Activated T-helper 17 cell treated with anti-CD3 and anti-CD28 coated beads, Interleukin-2, amount 50 U/mL, for 72 hours (primary cell): ENCODE measurements at places on chromosomes 16 and 17. TPM values are rescaled to one million over a fixed set of nuclear protein-coding genes. Genes with fewer than 3 reads are reported as not detected.

FAM234A gene
- total RNA-seq = 4.0 TPM

TOX3 gene
- not detected for total RNA-seq

KRTAP3-1 gene
- total RNA-seq = not detected

ZG16 gene
- total RNA-seq = not detected

SLC52A1 gene
- total RNA-seq = 0.26 TPM

EIF1 gene
- 935 TPM for total RNA-seq

DNA sequence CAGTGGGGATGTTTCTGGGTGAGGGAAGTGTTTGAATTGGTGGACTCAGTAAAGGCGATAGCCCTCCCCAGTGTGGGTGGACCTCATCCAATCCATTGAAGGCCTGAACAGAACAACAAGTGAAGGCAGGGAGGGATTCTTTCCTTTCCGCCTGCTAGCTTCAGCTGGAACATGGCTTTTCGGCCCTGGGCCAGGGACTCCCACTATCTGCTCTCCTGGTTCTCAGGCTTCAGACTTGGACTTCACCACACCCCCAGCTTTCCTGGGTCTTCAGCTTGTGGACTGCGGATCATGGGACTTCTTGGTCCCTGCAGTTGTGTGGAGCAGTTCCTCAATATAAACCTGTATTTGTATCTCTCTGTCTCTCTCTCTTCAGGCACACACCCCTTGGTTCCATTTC is 77.9 kb downstream of the SNX29 start:
- no peak for ATAC-seq

DNA sequence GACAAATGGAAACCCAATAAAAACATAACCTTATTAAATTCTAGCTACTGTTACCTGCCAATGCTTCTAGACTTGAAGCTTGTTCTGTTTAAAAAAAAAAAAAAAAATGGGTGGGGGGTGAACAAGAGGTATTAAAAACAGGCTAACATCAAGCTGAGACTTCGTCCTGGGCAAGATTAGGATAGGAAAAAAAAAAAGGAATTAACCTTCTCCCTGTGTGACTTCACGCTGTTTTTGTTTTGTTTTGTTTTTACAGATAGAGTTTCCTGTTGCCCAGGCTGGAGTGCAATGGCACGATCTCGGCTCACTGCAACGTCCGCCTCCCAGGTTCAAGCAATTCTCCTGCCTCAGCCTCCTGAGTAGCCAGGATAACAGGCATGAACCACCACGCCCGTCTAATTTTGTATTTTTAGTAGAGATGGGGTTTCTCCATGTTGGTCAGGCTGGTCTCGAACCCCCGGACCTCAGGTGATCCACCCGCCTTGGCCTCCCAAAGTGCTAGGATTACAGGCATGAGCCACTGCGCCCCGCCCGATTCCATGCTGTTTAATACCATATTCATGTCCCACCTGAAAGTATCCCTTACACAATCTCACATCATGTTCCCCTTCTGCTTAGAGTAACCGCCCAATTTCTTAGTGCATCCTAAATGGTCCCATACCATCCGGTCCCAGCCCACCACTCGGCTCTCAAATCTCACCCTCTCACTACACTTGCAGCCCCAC is 2.2 kb downstream of the USP31 start:
- no peak for ATAC-seq

DNA sequence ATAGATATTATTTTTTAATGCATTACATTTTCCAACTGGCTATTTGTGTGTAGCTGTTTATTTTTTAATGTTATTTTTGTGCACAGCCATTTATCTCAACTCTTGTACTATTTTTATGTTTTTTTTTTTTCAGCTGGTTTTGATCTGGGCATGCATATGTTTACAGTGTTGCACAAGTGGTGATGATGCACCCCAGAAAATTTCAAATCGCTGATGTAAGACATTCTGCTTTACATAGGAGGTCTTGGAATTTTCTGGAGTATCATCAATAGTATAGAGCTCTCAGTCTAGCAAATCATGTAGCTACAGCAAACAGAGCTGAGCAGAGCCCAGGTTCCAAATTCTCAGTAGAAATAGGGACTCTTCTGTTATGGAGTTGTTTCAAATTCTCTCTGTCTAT is 30.2 kb downstream of the CACNG5 start:
- ATAC-seq = no peak

DNA sequence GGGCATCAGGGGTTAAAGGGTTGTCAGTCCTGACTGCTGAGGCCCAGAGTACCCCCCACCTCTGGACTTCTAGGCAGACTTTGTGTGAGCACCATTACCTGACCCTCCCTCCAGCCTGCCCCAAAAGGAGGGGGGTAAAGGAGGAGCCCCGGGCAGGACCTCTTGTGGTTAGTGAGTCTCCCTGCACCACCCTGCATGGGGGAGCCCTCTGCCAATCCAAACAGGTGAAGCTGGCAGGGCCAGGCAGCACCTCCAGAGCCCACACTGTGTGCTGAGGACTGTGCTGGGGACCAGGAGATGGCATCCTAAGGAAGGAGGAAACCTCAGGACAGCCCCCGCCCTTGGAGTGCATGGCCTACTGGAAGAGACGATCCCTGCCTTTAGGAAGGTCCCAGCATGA is 2.6 kb upstream of the KRT14 start:
- no peak for ATAC-seq

DNA sequence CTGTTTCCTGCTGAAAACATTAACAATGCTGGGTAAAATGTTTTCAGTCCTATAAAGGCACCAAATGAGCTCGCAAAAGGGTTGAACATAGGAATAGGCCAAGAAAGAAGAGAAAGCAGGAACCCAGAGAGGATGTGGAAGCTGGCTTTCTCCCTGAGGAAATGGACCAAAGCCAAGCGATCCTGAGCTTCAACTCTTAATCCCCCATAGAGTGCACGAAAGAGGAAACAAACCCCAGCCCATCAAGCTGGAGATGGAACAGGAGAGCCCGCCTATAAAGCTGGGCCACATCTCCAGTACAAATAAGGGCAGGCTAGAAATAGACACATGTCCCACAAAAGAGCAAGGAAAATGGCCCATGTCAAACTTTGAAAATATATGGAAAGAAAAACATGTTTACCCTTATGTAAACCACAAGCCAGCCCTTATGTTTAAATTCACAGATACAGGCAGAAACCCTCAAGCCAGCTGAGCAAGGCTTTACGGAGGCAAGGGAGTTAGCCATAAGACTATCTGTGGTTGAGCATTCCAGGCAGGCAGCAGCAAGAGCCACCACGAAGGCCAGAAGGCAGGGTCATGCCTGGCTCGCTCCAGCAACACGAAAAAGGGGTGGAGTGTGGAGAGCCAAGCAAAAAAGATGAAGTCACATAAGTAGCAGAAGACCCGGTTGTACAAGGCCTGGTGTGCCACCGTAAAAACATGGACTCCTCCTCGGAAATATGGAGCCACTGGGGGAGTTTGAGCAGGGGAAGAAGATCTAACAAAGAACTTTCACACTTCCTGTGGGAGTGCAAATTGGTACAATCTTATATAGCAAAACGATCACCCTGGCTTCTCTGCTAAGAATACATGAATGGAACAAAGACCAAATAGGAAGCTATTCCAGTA is 27.8 kb downstream of the COPRS start:
- no peak for ATAC-seq

DNA sequence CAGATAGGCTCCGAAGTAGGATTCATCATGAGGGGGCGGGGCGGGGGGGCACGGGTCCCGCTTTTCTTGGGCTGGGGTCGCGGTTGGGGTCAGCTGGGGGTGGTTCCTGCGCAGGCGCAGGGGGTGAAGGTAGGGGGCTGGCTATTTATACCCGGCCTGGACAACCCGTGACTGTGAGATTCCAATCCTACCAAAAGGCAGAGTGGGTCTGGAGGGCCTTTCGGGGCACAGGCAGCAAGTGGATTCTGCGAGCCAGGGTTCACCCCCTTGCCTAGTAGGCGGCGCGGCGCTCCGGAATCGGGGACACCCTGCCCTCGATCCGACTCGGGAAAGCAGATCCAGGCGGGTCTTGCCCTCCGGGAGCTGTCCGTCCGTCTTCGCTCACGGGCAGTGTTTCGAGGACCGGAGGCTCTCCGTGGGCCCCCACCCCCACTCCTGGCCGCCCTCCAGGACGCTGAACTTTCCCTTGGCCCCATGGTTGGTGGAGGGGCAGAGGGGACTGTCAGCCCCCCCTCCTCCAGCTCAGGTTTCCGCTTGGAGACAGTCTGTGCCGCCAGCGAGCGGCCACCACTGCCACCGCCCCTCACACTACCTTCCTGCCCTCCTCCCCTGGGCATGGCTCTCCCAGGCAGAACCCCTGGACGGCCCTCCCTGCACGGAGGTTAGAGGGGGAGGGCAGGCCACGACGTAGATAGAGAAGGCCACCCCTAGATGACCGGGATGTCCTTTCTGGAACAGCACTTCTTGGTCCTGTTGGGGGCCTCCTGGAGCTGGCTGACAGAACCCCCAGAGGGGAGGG is 634 bp downstream of the SLC2A4 start:
- no peak for ATAC-seq

- ATAC-seq = no peak
Measured at GRCh38 chr16:54484700-54485099, 198.1 kb upstream of the IRX3 start.

- ATAC-seq = no peak
Measured at GRCh38 chr16:3661311-3661710, 6.8 kb downstream of the DNASE1 start.

DNA sequence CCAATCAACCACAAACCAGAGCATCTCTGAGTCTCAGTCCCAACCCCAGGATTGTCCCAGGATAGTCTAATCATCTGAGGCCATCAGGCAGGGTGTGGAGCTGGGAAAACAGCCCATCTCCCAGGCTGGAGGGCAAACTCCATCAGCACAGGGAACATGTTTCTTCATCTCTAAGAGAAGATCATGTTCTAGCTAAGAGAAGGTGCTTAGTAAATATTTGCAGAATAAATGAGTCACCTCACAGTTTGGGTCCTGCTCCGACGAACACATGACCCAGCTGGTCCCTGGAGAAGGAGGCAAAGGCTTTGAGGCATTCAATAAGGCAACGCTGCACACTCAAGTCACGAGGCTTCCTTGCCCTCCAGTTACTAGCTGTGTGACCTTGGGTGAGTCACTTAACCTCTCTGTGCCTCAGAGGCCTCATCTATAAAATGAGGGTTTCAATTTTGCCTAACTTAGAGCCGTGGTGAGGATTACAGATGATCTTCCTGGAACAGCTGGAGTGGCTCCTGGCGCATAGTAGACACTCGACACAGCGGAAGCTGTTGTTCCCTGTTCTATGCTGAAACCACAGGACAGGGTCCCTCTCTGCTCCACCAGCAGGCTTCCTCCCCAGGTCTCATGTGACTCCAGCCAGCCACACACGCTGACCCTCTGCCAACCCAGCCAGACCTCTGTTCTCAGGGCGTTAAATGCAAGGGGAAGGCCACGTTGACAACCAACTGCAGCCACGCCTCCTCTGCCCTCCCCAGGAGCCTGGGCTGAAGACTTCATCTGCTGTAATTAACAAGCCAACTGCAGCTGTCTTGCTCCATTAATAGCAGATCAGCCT is 10.3 kb upstream of the RPL38 start:
- ATAC-seq = peak; percentile 55

GRCh38 chr16:88634141-88634993 is 4.0 kb upstream of the IL17C start:
- peak; percentile 61 for ATAC-seq

DNA sequence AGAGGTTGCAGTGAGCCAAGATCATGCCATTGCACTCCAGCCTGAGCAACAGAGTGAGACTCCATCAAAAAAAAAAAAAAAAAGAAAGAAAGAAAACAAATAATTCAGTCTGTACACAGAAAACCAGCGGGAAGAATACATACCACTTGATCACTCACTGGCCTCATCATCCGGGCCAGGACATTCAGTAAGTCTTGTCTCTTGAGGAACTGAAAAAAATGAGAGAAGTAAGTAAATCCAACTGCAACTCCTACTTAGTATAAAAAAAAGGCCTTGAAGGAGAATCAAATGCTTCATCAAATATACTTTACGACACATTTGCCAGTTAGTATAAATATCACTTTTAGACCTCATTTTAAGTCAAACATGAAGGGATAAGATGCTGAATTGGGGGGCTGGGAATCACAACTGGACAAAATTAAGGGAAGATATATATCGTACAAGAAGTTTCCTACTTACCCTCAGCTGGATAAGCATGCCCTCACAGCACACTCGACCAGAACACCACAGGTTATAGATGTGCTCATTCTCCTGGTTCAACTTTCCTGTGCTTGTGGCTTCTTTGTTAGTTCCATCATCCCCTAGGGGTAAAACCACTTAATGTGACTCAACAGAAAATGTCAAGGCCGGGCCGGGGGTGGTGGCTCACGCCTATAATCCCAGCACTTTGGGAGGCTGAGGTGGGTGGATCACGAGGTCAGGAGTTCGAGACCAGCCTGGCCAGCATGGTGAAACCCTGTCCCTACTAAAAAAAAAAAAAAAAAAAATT is 12.4 kb downstream of the CCDC47 start:
- peak; percentile 76 for ATAC-seq

- no peak for ATAC-seq
Measured at GRCh38 chr17:61568219-61569072, 22.6 kb downstream of the NACA2 start.

- ATAC-seq = no peak
Measured at GRCh38 chr16:12348733-12349704, 372.5 kb downstream of the SNX29 start.

DNA sequence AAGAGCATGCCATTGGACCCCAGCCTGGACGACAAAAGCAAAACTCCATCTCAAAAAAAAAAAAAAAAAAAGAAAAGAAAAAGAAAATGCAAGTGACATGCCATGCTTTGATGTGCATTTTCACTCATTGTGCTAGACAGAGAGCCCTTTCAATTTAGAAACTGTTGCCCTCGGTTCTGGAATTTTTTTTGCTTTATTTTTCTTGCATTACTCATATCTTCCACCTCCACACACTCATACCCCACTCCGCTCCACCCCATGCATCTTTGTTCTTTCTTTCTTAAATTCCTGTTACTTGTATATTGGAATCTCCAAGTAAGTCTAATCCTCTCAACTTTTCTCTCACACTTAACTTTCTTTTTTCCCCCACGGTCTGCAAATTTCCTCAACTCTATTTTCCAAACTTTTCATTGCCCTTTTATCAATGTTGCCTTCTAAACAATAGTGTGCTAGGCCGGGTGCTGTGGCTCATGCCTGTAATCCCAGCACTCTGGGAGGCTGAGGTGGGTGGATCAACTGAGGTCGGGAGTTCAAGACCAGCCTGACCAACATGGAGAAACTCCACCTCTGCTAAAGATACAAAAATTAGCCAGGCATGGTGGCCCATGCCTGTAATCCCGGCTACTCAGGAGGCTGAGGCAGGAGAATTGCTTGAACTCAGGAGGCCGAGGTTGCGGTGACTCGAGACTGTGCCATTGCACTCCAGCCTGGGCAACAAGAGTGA is 16.8 kb upstream of the SUZ12 start:
- peak; percentile 92 for ATAC-seq

GRCh38 chr17:81021531-81022343 is 13.2 kb upstream of the BAIAP2 start:
- ATAC-seq = no peak

- ATAC-seq = no peak
Measured at GRCh38 chr17:17024778-17025300, 17.4 kb upstream of the MPRIP start.

GRCh38 chr17:32114536-32114935 is 27.8 kb upstream of the RHOT1 start:
- ATAC-seq = no peak

DNA sequence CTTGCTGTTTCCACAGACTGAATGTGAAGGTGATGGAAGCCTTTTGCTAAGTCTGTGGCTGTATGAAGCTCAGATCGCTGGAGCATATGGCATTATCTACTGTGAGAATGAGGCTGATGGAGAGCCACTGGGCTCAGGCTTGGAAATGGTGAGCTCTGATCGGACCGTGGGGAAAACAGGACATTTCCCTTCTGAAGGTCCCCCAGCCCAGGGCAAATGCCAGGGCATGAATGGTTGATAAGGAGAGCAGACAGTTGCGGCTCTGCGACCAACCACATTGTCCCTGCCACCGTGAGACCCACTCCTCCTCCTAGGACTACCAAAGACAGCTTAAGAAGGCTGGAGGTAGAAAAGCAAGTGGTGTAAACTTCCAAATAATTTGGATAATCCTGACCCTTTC is 4.7 kb upstream of the CUEDC1 start:
- no peak for ATAC-seq
